Stimulated activated naive CD4-positive, alpha-beta T cell (primary cell): ENCODE measurements at places on chromosomes 6 and 20.

GRCh38 chr6:151502499-151502898, 8.7 kb downstream of the CCDC170 start:
- no peak for DNase-seq

DNA sequence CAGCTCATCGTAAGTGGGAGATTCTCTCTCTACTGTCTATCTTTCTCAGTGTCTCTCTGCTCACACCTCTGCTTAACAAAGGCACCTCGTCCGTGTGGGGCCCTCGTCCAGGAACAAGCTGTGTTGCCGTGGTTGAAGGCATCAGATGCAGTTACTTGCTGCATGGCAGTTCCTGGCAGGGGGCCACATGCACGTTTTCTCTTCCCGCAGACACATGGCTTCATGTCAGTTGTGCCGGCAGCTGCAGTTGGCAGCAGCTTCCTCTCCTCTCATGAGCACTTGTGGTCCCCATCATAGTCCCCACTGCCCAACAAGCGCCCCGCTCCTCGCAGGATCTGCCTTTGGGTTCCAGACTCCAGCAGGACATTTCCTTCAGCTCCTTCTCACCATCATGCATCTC, 7.1 kb upstream of the AFDN start:
- DNase-seq: no peak

GRCh38 chr20:31833130-31833930, 12.1 kb downstream of the FOXS1 start:
- DNase-seq: peak; percentile 3

DNA sequence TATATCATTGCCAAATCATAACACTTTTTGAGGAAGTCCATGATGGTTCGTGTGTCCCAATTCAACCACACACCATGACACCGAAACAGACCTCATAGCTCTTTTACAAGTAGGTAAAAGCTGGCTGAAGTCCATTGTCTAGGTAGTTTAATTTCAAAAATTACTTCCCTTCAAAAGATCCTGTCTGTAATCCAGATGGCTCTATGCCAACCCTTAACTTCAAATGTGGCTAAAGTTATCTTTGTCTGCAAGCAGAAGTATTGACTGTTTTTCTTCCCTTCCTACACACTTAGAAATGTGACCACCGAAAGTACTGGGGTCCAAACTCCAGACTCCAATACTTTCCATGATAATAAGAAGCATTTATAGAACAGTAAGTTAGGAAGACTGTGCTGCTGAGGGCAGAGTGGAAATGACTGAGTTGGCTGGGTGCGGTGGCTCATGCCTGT, 8.3 kb upstream of the TIAM2 start:
- DNase-seq: no peak

DNA sequence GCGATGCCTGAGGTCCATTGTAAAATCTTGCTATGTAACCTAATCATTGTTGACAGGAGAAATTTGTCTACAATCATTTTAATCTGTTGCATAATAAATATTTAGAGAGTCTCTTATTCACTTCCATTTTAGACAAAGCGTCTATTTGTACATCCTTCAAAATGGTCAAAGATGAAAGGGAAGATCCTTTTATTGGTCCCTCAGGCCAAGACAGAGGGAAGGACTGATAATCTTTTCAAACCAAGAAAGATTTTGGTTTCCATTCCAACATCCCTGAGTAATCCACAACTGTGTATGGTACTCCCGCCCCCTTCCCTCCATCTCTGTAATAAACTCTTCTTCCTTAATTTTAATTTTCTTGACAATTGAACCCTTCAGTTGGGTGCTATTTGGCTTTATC, 111.6 kb upstream of the SCP2D1 start:
- no peak for DNase-seq

DNA sequence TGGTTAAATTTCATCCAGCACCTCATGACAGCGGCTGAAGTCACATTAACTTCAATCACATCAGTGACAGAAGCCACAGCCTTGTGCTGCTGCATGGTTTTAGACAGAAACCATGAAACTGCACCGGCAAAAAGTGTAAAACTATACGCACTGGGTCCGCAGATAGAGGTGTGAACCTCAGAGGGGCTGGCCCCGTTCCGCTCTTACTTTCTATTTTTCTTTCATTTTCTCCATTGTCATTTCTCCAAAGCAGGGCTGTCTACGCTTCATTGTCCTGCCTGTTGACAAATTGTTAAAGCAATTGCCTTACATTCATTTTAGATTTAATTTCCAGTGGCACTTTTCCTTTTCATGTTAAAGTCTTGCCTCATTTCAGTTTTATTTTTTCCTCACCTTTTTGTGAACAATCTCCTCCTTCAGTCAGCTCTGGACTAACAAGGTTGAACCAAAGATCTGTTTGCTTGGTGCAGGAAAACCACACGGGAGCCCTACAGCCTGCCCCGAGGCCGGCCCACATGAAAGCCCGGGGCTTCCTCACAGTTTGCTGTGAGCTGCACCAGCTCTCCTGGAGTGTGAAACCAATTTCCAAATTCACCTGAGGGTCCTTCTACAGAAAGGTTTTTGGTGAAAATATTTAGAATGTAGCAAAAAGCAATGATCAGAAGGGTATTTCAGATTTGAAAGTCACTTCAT, 63.7 kb downstream of the PRR18 start:
- DNase-seq: no peak

GRCh38 chr6:166942393-166943168, 13.8 kb downstream of the RNASET2 start:
- peak; percentile 24 for DNase-seq

GRCh38 chr6:155493026-155493693, 37.5 kb upstream of the NOX3 start:
- no peak for DNase-seq

DNA sequence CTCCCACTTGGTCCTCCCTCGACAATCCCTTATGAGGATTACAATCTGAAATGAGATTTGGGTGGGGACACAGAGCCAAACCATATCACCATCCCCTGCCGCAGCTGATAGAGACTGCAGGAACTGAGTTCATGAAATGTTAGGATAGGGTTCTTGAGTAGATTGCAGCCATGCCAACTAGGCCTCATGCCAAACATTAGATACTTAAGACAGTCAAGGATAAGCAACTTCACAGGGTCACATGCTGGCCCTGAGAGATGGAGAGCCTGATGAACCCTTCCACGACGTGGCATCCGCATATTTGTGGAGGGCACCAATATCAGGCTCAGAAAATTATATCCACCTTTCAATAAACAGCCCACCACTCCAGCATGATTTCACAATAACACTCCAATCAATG, 121.3 kb downstream of the ALDH8A1 start:
- DNase-seq: no peak

- DNase-seq: no peak
Observed at GRCh38 chr20:8334641-8335040, 202.6 kb downstream of the PLCB1 start.

GRCh38 chr6:90442366-90442765, 144.5 kb downstream of the MAP3K7 start:
- no peak for DNase-seq

- no peak for DNase-seq
Observed at GRCh38 chr6:137813308-137813970, 53.6 kb upstream of the TNFAIP3 start.

DNA sequence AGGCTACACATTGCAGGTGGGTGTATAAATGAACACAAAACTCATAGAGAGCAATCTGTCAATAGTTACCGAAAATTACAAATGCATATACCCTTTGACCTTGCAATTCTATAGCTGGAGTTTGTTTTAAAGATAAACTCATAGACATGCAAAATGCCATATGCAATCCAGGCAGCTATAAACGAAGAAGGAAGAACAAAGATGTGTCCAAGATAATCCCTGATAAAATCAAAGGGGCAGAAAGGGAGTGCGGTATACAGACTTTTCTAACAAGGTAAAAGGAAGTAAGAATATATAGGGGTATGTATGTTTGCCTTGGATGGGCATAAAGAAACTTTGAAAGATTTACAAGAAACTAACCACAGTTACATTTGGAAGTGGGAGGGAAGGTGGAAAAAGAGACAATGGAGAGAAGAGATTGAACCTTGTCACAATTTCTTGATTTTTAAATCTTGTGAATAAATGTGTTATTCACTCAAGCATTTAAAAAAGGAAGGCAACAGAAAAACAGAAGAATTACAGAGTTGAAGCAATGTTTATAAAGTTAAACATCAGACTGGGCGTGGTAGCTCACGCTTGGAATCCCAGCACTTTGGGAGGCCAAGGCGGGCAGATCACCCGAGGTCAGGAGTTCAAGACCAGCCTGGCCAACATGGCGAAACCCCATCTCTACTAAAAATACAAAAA, 29.9 kb downstream of the FAM8A1 start:
- DNase-seq: no peak

DNA sequence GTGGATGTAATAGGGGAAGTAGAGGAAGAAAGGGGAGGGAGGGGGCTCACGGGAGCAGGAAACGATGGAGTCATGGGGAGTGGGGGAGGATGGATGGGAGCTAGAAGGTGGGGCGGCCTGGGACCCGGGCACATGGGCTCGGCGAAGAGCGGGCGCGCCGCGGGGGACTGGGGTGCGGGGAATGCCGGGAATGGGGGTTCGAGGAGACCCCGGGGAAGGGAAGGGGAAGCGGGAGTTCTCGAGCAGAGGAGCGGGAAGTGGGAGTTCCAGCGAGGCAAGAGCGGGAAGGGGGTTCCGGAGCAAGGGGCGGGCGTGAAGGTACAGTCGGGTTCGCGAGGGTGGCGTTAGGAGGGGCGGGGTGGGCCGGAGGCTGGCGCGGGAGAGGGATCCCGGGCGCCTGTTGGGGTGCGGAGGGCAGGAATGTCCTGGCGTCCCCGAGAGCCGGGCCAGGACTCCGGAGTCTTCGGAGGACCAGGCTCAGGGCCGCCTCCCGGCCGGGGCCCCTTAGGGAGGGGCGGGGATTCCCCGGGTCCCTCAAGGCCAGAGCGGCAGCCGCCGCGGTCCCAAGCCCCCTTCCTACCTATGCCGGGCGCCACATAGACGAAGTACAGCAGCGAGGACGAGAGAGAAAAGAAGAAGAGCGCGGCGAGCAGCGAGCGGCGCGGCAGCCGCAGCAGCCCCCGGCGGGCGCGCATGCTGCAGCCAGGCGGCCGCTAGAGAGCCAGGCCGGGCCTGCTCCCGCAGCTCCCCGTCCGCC, 504 bp downstream of the B4GALT5 start:
- DNase-seq: peak; percentile 43

- DNase-seq: no peak
Observed at GRCh38 chr20:55269913-55270312, 735.4 kb downstream of the CBLN4 start.

GRCh38 chr6:5457041-5457440, 195.7 kb downstream of the FARS2 start:
- no peak for DNase-seq

GRCh38 chr6:38847497-38847896, 132.4 kb downstream of the DNAH8 start:
- no peak for DNase-seq

DNA sequence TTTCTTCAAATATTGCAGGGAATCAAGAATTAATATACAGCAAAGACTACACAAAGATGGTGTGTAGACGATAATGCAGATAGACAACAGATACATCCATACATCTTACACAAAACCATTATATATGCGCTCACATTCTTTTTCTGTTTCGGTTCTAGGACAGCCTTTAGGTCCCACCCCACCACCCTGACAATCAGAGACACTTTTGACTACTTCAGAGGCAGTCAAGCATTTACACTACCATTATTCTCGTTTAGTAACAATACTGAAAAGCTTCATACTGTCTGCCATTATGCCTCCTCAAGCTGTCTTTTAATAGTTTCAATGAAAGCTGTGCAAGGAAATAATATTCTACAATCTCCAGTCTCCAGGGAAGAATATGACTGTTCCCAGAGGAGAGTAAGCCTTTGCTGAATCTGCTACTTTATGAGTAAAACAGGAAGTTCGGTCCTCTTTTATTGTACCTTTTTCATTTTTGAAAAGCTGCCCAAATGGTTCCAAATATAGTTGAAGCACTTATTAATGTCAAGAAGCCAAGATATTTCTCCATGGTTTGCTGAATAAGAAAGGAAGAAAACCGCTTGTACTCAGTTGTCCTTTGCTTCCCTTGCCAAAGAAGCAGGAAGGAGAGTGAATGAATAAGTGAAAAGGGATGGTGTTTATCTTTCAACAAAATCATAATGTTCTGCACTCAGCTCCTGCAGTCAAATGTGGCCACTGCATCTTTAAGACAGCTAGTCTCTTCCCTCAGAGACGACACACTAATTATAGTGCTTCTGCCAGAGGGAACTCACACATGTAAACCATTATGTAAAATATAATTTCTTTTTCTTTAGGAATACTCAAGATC, 468.3 kb downstream of the CDC5L start:
- DNase-seq: no peak

GRCh38 chr20:9613871-9614270, 99.5 kb downstream of the LAMP5 start:
- no peak for DNase-seq

GRCh38 chr20:19973961-19974629, 43.1 kb upstream of the NAA20 start:
- no peak for DNase-seq

- DNase-seq: no peak
Observed at GRCh38 chr6:36139431-36139830, 9.1 kb downstream of the MAPK13 start.

GRCh38 chr20:59448196-59448595, 147.8 kb downstream of the EDN3 start:
- no peak for DNase-seq

GRCh38 chr6:84788689-84789088, 24.3 kb upstream of the TBX18 start:
- DNase-seq: no peak

DNA sequence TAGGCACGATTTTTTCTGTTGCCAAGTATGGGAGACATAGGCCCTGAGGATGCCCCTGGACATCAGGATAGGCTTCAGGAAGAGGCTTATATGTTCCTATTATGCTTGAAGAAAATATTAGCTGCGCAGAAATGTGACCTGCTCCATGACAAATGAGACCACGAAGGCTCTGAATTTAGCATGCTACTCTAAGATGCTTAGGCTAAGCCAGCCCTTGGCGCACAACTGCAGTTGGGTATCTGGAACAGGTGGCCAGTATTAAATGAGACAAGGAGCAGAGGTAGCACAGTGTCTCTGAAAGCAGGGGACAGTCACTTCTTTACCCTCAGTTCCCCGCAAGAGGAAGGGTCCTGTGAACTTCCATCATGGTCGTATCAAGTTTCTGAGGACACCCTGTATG, 90.0 kb downstream of the RREB1 start:
- DNase-seq: no peak

DNA sequence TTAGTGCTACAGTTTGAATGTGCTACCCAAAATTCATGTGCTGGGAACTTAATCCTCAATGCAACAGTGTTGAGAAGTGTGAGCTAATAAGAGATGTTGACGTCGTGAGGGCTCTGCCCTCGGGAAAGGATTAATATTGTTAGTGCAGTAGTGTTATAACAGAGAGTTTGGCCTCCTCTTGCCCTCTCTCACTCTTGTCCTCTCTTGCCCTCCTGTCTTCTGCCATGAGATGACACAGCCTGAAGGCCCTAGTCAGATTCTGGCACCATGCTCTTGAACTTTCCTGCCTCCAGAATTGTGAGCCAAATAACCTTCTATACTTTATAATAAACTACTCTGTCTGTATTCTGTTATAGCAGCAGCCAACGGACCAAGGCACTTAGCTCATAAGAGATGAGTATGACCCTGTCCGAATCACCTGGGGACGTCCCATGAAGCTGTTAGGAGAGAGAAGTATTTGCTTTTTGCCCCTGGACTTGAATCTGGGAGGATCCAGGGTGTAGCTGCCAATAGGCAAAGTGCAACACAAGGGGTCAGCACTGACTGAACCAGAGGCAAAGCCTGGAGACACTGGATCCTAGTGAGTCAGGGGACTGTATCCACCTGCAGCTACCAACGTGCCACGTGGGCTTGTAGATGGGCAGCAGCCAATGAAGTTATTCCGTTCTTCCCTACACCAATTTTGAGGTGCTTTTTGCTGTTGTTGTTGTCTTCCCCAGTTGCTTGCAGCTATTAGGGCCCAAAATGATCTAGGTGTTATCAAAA, 233.7 kb downstream of the THBS2 start:
- no peak for DNase-seq
